ENCODE measurements at places on chromosomes 6 and 20.

DNA sequence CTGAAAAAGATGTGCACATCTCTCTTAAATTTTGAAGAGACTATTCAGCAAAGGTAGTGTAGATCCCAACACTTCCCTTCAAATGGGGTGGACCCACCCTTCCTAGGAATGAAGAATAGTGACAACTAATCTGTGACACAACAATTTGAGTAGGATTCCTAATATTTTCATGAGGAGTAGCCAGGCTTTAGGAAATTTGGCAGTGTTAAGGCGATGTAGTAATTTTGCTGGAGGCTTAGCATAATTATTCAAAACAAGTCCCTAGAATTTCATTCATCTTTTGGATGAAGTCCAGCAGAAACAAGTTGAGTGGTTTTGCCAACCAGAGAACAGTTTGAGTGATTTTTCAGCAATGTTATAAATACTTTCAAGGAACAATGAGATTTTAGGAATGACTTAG, 52.4 kb downstream of the ELOVL4 start:
- no peak for DNase-seq

DNA sequence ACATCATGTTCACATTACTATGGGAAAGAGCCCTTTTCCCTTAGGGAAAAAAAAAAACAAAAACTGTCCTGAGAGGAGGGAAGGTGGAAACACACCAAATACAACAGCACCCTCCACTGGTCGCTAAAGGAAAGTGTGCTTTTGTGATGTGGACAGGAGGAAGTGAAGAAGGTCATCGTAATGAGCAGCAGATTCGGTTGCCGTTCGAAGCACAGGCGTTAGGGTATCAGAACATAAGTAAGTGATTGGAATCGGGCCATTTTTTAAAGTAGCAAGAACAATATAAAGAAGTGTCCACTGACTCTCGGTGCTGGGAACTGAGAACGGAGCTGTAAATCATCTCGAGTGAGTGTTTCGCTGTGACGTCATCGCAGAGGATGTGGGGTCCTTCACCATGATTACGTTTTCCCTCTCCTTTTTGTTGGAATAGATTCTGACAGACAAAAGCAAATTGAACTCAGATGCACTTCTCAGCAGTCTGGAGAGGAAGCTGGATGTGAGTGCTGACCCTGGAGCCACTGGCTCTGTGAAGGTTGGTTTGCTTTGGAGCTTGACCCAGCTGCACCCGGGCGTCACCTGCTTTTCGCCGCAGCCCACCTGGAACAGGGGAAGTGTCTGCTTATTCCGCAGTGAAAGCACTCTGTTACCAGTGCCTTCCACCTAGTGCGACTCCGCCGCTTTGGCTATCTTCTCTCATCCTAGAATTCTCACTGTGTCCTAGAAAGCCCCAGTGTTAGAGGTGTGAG, 203.6 kb upstream of the GMDS start:
- no peak for DNase-seq

GRCh38 chr20:58107533-58107932, 120.9 kb downstream of the ANKRD60 start:
- no peak for DNase-seq

GRCh38 chr20:35564905-35565304, 23.0 kb downstream of the ERGIC3 start:
- no peak for DNase-seq

GRCh38 chr6:132400883-132401617, at the start of gene MOXD1:
MOXD1 (minus strand) TSS chr6:132401475; CDS start chr6:132401426, 49 bp downstream.
- DNase-seq = no peak

GRCh38 chr20:43940518-43941225, 26.0 kb downstream of the TOX2 start:
- no peak for DNase-seq

DNA sequence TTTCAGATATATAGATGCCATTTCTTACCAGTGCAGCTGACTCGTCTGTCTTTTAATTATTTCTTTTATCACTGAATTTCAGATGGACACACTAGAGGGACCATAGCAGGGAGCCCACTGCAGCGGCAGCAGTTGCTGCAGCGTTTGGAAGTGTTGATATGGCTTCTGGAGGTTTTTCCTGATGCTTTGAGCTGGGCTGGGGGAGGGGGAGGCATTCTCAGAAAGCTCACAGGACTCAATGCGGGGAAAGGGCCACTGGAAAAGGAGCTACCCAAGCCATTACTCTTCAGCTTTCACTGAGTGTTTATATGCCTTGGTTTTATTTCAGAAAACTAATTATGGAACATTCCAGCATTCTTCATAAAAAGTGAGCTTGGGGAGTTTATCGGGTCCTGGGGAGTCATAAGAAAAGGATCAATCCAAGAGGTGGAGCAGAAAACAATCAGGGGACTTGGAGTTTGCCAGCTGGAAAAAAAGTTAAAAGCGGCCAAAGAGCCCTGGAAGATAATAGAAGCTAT, 740.4 kb upstream of the FLRT3 start:
- DNase-seq = no peak

- DNase-seq = no peak
Measured at GRCh38 chr20:4151991-4152695, 136.8 kb upstream of the RNF24 start.

DNA sequence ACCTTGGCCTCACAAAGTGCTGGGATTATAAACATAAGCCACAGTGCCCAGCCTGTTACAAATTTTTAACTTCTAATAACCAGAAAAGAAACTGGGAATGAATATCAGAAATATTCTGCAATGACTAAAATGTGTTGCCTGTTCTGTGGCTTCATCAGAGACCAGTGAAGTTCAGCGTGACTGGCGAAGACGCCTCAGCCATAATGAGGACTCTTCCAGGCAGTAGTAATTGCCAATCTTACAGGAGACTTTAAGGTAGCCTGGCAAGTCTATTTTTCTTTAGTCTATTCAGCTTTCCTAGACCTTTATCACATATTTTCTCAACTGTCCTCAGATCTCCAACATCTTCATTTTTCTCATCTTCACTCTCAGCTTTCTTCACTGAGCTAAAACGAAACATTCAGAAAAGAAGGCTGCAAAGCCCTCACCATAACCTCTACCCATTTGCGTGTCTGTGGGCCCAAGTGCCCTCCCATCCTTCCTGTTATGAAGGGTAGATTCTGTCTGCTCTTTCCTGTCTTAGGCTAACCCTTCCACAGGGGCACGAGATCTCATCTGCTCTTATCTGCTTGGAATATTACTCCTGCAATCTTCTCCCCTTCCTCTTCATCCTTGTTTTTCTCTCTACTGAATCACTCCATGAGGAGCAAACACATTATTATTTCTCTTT, 42.0 kb upstream of the OLIG3 start:
- DNase-seq = no peak

DNA sequence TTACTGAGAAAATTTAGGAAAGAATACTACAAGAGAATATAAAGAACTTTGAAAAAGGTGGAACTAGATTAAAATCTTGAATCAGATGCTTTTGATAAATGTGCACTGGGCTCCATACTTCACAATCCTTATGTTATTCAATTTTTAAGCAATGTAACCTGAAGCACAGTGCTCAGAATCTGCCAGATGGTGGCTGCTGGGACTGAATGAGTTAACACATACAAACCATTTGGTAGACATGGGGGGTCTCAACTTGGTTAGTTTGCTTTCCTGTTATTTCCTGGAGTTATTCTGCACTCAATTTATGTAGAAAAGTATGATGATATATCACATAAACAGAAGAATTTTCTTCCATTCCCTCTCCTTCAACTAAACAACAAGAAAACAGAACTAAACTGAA, 326.5 kb downstream of the RNGTT start:
- no peak for DNase-seq

GRCh38 chr20:18059603-18060002, 1.9 kb upstream of the OVOL2 start:
- no peak for DNase-seq

DNA sequence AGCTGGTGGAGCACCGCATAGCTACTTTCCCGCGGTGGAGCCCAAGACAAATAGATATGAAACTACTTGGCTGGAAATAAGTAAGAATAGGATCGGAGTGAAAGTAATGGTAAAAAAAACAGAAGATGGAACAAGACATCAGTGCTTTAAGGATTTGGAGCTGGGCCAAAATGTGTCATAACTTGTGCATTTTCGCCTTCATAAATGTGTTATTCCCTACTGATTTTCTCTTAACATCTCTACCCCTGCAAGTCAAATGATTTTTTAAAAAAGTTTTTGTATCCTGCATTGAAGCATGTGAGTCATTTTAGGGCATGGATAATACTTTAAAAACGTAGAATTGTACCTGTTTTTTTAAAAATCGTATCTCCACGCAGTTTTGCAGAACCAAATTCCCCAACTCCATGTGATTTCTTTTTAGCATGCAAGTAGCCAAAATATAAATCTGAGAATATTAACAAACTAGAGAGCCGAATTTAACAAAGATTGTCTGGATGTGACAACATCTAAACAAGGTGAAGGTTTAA, 882 bp upstream of the FAM184A start:
- no peak for DNase-seq

DNA sequence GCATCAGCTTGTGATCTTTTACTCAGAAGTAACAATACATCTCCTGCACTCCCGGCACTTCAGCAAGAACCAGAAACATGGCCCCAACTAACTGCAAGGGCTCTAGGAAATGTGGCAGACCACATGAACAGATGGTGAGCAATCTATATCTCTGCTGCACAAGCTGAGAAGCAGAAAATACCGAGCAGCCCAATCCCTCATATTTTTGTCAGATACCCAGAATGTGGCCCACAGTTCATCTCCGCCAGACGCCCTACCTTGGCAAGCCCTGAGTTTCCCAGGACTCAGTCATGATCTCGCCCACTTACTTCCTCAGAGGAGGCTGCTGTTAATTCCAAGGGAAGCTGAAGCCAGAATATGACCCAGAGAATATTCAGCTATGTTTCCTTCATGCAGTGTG, 63.1 kb upstream of the PHACTR1 start:
- DNase-seq = no peak

DNA sequence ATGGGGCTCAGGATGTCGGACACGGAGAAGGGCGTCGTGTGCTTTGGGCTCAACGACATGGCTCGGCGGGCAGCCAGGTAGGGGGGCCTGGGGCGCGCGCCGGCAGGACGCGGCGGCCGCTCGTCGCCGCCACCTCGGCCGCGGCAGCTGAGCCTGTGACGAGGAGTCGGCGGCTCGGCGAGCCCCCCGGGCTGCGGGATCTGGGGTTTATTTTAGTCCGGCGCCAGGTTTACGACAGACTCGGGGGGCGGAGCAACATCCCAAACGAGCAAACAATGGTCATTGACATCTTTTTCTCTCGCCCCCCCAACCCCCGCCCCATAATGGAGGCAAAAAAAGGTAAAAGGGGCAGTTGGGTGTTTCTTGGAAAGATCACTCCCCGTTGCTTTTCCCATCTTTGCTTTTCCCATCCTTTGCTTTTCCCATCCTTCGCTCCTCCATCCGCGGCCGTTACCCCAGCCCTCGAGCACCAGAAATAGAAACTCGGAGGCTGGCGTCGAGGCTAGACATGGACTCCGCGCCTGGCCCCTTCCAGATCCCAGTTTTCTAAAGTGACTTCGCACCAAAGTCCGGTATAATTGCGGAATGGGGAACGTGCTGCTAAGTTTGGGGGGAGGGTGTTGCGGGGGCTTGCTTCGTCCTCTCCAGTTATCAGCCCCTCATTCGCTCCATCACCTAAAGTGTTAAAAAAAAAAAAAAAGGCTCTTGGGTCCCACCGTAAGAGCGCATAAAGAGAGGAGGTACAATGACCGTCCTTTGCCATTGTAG, at the start of gene NKX2-4:
Gene NKX2-4 (minus strand): TSS at position 186 of the 768 bp plus-strand sequence. CDS start 127 bp downstream, at position 59.
- DNase-seq = no peak

DNA sequence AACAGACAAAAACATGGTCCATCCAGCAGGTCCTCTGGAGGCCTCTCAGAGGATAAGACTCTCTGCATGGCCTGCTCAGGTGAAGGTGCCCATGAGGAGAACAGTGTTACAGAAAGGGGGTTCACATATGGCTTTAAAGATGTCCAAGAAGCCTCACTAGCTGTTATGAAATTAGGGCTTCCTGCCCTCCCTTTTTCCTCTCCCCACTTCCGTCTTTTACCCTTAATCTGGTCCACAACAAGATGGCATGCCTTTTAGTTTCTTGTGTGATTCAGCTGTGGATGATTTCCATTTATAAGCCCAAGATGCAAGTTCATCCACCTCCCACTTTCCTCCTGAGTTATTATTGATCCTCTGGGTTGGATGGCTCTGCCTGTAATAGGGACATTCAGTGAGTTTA, 14.0 kb downstream of the GCNT2 start:
- no peak for DNase-seq

DNA sequence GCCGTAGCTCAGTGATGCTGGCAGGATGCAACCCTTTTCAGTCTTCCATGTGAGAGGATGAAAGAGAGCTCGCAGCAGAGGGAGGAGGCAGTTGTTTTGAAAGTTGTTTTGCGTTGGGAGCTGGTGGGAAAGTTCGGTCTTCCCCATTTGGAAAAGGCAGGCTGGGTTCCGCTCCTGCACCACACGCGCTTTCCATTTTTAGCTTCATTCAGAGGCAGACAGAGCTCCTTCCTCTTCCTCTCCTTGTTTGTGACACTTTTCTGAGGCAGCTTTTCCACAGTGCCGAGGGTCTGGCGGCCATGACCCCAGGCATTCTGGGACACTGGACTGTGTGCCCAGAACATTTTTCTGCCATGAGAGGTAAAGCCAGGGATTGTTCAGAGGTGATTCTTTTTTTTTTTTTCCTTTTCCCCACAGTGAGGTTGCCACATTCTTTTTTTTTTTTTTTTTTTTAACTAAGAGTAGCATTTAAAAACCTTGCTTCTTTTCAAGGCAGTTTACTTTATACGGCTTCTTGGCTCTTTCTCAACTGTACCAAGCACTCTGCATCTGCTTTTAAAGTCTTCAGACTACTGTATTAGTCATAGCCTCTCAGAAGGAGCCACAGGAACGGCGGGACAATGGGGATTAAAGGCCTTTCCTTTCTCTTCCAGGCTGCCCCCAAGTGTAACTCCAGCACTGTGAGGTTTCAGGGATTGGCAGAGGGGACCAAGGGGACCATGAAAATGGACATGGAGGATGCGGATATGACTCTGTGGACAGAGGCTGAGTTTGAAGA, 1.6 kb downstream of the PRDM1 start:
- no peak for DNase-seq

GRCh38 chr20:38241201-38241600, 19.3 kb downstream of the KIAA1755 start:
- DNase-seq = no peak

- DNase-seq = no peak
Measured at GRCh38 chr6:36717871-36718540, 20.4 kb downstream of the RAB44 start.
